Cerebellar cortex (tissue), 1 donor: ENCODE measurements at places on chromosomes 11 and 22.

DNA sequence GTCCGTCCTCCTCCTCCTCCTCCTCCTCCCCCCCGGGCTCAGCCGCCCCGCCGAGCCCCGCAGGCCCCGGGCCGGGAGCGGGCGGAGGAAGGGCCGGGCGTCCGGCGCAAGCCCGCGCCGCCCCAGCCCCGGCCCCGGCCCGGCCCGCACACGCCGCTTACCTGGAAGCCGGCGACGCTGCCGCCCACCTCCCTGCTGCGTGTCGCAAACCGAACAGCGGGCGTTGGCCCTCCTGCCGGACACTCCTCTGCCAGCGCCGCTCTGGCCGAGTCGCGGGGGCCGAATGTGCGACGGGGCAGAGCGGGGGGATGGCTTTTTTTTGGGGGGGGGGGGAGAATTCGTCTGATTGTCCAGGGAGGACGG lies 1.1 kb downstream of the IGF2 start:
- DNase-seq: no peak

- DNase-seq: no peak
Observed at GRCh38 chr11:34238533-34238932, 119.3 kb downstream of the ABTB2 start.

- peak; percentile 29 for DNase-seq
Observed at GRCh38 chr11:86800076-86800959, at the start of gene PRSS23. PRSS23 (plus strand) TSS chr11:86800542; CDS start chr11:86807644, 7,102 bp downstream.

DNA sequence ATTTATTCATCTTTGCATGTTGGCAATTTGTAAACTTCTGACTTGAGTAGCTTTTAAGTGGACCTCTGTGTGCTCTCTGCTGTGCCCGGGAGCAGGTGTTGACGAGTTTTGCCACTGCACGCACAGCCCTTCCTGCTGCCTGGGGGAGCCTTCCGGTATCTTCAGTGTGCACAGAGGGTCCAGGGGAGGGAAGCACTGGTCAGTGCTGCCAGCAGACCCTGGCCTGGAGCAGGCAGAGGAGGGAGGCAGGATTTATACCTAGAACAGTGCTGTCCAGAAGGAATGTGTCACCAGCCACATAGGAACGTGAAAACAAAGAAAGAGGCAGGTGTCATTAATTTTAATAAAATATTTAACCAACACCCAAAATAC lies 403.6 kb downstream of the TBC1D22A start:
- no peak for DNase-seq

DNA sequence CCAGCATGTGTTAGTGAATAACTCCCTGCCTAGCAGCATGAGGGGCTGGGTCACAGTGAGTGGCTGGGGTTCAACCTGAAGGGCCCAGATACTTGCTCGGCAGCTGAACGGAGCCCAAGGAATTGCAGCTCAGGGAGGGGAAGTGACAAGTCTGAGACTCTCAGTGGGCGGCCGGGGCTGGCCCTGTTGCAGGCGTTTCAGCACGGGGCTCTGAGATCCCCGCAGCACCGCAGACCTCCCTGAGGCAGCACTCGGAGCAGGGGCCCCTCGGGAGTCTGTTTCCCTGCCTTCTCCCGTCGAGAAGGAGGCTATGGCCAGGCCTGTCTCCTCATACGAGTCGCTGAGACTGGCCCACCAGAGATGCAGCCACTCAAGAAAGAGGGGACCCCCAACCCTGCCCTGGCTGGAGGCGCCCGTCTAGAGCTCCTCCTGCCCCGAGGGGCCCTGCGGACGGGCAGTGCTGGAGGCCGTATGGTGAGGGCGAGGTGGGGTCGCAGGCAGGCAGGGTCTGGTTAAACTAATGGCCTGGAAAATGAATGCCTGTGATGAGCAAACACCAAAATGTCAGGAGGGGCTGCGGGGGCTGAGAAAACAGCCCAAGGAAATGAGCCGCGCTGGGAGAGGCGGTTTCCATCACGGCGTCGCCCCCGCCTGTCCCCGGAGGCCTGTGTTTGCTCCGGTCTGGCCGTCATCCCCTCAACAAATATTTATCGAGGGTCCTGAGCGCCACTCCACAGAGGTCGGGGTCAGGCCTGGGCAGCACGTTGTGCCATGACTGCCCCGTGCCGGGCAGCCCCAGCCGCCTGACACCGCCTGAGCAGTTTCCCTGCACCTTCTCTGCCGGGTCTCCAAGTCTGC lies 9.3 kb downstream of the TSSC4 start:
- no peak for DNase-seq

GRCh38 chr11:105867742-105868141 lies 154.3 kb downstream of the MSANTD4 start:
- no peak for DNase-seq

GRCh38 chr11:31863170-31863832 lies 52.2 kb upstream of the PAX6 start:
- no peak for DNase-seq

GRCh38 chr22:24001314-24001713 lies 3.9 kb downstream of the GSTT4 start:
- no peak for DNase-seq

DNA sequence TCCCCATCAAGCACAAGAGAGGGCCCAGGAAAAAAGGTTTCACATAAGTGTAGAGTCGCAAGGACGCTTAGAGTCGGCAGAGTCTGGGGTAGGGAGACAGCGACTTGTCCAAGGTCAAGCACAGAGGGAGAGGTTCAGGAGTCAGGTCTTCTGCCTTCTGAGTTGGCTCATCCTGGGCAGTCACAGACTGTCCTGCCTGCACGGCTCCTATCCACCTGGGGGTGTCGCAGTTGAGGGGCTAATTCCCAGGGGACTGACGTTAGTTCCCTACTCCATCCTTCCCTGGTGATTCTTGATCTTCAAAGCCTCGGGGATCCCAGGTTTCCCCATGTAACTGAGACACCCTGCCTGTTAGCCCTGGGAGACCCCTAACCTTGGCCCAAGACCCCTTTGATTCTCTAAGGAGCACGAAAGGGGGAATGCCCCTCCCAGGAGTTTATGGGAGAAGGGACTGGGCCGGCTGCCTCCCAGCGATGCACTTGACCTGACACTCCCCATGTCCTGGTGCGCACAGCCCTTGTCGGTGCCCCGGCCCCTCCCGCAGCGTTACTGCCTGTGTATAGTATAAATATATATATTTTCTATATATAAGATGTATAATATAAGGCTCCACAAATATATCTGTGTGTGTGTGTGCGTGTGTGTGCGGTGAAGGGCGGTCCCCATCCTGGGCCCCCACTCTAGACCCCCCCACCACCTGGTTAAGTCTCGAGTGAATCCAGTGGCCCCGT lies 14.7 kb upstream of the TAB1 start:
- DNase-seq: no peak

DNA sequence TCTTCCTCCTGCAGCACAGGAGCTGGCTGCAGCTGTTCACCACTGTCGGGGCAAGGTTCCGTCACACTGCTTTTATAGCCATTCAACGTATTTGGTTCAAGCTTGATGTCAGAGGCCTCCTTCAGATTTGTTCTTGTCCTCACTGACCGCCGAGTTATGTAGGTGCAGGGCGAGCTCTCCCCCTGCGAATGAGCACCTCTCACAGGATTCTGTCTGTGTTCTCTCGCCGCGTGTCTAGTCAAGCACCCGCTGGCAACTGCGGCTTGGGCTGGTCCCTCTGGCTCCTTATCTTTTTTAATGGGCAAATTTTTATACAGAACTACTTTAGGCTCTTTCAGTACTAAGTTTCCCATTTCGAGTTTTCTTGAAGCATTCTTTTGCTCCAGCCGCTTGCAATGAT lies 37.4 kb upstream of the CHKA start:
- no peak for DNase-seq

DNA sequence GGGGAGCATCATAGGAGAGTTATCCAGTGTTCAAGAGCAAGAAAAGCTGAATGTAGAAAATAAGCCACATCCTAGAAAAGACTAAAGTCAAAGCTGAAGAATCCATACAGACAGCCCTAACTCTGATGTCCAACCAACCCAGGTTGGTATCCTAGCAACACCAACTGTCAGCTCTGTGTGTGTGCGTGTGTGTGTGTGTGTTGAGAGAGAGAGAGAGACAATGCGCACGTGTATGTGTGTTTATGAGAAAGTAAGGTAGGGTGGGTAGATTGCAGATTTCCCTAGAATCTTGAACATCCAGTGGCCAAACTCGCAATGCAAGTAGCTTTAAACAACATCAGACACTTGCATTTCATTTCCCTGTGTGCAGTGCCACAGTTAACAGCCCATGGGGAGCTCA lies 274.9 kb downstream of the FAM181B start:
- no peak for DNase-seq

GRCh38 chr22:46085828-46086576 lies 64.3 kb upstream of the PPARA start:
- no peak for DNase-seq

- DNase-seq: no peak
Observed at GRCh38 chr11:72703267-72704008, 29.2 kb upstream of the PDE2A start.

GRCh38 chr11:3950996-3951660 lies 95.7 kb downstream of the STIM1 start:
- DNase-seq: no peak

- DNase-seq: no peak
Observed at GRCh38 chr11:27596388-27596787, 89.8 kb upstream of the LIN7C start.

GRCh38 chr11:85673393-85673792 lies 8.5 kb upstream of the CREBZF start:
- DNase-seq: no peak

DNA sequence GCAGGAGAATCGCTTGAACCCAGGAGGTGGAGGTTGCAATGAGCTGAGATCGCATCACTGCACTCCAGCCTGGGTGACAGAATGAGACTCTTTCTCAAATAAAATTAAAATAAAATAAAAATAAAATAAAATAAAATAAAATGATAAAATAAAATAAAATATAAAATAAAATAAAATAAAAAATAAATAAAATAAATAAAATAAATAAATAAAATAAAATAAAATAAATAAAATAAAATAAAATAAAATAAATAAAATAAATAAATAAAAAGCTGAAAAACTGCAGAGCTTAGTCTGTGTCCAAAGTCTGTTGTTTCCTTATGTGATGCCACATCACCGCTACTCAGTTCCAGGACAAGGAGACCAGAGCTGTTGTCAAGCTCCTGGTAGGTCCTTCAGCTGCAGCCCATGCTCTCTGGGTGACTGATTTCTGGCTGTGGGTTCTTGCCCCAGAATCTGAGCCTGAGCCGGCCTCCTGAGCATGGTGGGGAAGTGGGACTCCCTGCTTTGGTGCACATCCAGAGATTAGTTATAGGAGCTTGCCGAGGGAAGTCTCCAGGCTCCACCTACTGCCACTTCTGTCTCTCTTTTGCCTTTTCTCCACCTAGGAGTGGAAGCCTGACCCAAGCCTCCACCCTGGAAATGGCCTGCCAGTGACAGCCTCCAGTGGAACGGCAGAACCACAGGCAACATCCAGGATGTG lies 31.3 kb upstream of the ADA2 start:
- DNase-seq: no peak

DNA sequence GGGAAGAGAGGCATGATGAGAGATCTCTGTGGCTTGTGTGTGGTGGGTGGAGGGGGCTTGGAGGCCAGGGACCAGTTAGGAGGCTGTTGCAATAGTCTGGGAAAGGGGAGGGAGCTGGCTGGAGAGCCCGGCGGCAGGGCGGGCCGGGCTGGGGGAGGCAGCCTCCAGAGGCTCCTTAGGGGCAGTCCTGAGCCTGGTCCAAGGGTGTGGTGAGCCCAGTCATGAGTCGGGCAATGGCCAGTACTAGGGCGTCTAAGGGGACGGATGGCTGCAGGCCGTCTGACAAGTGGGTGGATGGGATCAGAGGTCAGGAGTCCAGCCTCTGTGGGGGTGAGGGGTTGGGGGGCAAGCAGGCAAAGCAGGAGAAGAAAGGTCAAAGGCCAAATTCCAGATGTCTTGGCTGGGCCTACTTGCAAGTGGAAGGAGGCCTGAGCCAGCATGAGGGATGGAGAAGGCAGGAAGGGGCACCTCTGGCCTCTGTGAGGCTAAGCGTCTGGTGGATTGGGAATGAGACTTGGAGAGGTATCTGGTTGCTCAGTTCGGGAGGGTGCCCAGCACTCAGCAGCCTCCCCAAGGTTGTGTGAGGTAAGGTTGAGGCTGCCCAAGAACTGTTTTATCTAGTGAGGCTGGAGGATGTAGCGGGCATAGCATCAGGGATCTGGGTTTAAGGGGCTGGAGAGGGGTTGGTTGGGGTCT lies 6.0 kb upstream of the CD248 start:
- no peak for DNase-seq

DNA sequence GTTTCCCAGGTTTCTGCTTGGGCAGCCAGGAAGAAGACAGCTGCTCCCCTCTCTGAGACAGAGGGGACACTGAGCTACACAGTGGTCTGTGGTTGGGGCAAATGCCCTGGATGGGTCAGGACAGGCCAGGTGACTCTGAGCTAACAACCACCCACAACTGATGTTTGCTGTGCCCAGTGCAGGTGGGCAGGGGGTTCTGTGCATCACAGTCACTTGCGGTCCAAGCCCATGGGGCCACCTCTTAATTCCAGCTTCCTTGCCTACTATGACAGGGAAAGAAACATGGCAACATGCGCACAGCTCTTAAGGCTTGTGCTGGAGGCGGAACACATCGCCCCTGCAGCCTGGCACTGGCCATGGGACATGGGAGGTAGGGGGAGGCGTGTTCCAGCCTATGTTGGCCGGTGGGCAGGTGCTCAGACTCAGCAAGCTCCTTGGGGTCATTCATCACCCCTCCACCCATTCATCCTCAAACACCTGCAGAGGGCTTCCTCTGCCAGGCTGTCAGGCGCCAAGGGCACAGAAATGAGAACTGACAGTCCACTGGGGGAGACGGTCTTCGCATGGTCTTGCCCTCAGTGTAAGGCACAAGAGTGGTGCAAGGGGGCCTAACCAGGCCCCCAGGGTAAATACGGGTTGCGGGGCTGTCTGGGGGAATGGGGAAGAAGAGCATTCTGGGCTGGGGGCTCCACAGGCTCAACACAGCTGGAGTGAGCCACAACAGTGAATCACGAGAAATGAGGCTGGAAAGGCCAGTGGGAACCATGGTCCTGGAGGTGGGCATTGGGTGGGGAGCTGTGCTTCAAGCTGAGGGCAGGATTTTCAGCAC lies 55.6 kb downstream of the ARFGAP3 start:
- no peak for DNase-seq

DNA sequence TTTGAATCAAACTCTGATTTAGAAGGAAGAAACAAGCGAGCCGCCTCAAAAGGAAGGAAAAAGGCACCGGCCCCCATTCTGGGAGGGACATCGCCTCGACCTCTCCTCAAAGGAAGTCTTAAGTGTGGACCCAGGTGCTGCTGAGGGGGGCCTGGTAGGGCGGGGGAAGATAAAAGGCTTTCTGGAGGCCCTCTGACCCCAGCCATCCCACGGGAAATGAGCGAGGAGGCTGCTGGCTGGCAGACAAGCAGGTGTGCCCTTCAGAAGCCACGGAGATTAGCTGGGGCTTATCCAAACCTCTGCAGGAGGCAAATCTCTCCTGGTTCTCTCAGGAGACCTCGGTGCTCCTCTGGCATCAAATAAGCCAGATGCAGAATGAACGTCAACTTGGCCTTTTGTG lies 171.4 kb upstream of the BLID start:
- no peak for DNase-seq

GRCh38 chr11:47485107-47485506 lies 36.2 kb upstream of the RAPSN start:
- no peak for DNase-seq
